ENCODE measurements at places on chromosomes 3 and 15.
A peak's percentile ranks its signal among the peaks of the same experiment; 100 is the strongest.

GRCh38 chr15:97959724-97960363, 659 bp upstream of the ARRDC4 start:
- DNase-seq, result no peak

DNA sequence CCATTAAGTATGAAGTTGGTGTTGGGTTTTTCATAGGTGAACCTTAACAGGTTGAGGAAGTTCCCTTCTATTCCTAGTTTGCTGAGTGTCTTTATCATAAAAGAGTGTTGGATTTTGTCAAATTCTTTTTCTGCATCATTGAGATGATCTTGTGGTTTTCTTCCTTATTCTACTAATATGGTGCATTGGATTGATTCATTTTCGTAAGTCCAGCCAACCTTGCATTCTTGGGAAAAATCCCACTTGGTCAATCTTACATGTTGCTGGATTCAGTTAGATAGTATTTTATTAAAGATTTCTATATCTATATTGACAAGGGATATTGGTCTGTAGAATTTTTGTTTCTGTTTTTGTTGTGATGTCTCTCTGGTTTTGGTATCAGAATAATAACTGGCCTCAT, 83.7 kb upstream of the C15orf39 start:
- no peak for DNase-seq

- DNase-seq, result no peak
Measured at GRCh38 chr3:54358316-54358715, 236.0 kb downstream of the CACNA2D3 start.

GRCh38 chr3:146577662-146578061, 27.5 kb downstream of the PLSCR5 start:
- peak; percentile 75 for DNase-seq

- DNase-seq, result peak; percentile 71
Measured at GRCh38 chr15:40340038-40340739, 550 bp downstream of the CCDC9B start.

DNA sequence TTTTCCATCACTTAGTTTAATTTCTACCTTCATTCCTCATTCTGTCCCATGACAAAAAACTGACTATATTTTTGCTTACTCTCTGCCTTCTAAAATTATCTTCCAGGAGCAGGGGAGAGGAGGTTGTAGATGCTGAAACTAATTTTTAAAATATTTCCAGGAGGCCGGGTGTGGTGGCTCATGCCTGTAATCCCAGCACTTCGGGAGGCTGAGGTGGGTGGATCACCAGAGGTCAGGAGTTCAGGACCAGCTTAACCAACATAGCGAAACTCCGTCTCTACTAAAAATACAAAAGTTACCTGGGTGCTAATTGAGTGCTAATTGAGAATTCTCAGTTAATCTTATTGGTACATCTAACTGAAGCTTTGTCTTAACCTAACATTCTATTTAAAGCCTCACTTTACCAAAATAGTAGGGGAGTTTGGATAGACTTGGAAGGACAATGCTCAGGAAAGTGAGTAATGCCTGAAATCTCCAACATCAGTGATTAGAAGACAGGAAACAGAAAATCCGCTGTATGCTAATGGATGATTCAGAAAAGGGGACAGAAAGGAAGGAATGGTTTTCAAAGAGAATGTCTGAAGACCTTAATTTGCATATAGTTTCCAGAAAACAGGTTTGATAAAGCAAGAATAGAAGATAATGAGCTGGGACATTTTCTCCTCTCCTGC, 336.1 kb downstream of the GBE1 start:
- DNase-seq, result peak; percentile 44

- DNase-seq, result peak; percentile 87
Measured at GRCh38 chr3:138389841-138390581, 41.6 kb downstream of the MRAS start.

- peak; percentile 78 for DNase-seq
Measured at GRCh38 chr3:23710555-23710954, 95.2 kb upstream of the UBE2E1 start.

- DNase-seq, result no peak
Measured at GRCh38 chr3:69354948-69355347, 30.9 kb downstream of the FRMD4B start.

DNA sequence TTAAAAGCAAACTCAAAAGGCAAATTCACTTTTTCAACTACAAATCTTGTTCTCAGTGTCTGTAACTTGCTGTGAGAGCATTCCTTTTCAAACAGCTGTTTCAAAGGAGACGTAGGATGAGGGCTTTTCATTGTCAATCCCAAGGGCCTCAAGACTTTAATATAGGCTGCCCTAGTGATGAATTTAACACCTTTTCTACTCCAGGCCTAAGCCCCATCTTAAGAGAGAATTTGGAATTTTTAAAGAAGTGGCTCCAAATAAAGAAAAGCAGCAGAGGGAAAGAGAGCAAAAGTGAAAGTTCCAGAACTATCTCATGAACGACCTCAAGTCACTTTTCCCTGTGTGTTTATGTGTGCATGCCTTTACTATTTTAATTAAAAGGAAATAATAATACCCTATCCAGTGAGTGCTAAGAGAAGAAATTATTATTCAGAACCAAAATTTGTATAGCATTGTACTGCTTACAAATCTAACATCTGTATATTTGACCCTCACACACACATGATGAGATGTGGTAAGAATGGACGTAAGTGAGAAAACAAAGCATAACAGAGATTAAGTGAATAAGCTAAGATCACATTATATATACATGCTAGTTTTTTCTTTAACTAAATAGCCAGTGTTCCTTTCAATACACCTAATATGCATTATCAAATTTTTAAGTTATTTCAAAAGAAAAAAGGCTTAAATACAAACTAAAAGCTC, 196.4 kb downstream of the VGLL3 start:
- DNase-seq, result peak; percentile 62

- DNase-seq, result peak; percentile 29
Measured at GRCh38 chr15:92638291-92638708, 17.3 kb downstream of the FAM174B start.

GRCh38 chr3:126338790-126339288, 18.4 kb downstream of the KLF15 start:
- no peak for DNase-seq

- DNase-seq, result no peak
Measured at GRCh38 chr3:181484026-181484425, 227.7 kb upstream of the SOX2 start.

- no peak for DNase-seq
Measured at GRCh38 chr15:63971427-63971805, 74.9 kb downstream of the DAPK2 start.

DNA sequence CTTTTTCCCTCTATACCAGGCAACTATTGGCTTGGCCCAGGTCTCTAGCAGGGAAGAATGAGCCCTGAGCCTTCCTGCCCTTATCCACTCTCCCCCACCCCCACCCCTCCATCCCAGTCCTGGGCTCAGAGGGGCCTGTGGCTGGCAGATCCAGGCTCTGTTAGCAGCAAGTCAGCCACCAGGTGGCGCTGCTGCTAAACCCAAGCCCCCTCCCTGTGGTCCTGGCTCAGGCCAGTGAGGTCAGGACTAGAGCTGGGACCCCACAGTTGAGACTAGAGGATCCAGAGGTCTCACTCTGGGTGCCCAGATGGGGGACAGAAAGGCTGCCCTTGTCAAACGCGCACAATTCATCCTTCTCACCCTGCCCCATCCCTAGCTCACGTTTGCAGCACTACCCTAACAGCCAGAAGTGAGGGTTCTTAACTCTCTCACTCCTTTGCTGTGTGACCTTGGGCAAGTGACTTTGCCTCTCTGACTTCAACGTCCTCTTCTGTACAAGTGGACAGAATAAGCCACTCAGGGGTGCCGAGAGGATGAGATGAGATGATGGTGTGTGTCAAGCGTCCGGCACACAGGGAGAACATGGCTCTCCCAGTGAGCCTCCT, 46.8 kb upstream of the SLC6A1 start:
- peak; percentile 22 for DNase-seq

GRCh38 chr3:173639098-173639497, 241.6 kb downstream of the NLGN1 start:
- DNase-seq, result no peak

- DNase-seq, result no peak
Measured at GRCh38 chr3:160725338-160725737, 30.7 kb upstream of the PPM1L start.

DNA sequence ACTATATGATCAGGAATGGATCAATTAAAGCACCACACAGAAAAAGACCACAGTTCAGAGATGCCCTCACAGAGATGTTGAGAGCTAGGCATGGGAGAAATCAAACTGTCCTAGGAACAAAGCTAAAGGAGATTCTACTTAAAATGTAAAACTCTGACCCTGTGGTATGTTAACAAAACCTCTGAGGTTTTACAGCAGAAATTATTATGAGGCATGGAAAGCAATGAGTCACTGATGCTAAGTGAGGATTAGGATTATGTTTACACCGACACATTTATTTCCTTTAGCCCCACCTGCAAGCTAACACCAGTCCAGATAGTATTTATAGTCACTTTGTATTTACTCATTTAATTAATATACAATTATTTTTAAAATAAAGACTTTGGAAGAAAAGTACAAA, 1242.2 kb downstream of the OTOL1 start:
- DNase-seq, result peak; percentile 36

DNA sequence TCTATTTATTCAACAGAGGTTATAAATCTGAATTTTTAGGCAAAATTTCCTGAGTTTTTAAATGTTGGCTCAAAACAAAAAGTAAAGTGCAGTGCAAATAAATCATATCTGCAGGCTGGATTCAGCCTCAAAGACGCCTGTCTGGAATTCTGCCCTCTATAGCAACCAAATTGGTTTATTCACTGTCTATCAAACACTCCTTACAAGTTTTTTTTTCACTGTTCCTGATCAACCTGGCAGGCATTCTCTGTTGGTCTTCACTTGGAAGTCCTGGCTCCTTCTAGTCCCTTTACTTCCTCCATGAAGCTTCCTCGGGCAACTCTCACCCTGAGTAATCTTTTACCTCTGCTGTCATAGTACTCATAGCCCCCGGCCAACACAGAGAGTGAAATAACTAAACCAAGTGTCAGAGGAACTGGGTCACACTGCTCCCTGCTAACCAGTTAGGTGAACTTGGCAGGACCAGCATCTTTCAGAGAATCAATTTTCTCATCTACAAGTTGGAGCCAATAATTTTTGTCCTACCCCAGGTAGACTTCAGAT, 36.8 kb upstream of the TIPARP start:
- no peak for DNase-seq

DNA sequence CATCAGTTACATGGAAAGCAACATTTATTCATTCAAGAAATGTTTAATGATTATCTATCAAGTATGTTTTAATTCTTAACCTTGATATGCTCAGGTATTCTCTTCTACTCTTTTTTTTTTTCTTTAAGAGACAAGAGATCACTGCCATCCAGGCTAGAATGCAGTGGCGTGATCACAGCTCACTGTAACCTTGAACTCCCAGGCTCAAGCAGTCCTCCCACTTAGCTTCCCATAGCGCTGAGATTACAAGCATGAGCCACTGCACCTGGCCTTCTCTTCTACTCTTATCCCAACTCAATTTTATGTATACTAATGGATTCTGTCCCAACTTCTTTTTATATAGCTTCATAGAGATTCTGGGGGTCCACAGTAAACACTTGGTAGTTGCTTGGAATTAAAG, 50.9 kb downstream of the SETD2 start:
- no peak for DNase-seq

DNA sequence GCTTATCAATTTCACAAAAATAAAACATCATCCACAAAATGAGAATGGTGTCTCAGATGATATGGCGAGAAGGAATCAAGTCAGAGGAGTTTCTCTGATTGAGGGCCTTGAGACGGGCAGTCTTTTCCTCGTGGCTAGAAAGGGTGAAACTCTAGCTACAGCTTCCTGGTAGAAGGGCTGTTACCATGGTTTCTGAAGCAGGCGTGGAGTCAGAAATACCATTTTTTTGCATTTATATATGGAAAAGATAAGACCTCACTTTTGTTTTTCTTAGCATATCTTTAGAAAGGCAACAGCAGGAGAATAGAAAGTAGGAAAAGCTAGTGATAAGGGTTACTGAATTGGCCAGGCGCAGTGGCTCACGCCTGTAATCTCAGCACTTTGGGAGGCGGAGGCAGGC, 17.3 kb upstream of the SAMD7 start:
- no peak for DNase-seq

- DNase-seq, result peak; percentile 50
Measured at GRCh38 chr3:141076797-141077571, 25.8 kb downstream of the SPSB4 start.

GRCh38 chr15:31485431-31485830, 158.8 kb downstream of the KLF13 start:
- no peak for DNase-seq

GRCh38 chr3:15820911-15821310, 23.1 kb upstream of the ANKRD28 start:
- no peak for DNase-seq

DNA sequence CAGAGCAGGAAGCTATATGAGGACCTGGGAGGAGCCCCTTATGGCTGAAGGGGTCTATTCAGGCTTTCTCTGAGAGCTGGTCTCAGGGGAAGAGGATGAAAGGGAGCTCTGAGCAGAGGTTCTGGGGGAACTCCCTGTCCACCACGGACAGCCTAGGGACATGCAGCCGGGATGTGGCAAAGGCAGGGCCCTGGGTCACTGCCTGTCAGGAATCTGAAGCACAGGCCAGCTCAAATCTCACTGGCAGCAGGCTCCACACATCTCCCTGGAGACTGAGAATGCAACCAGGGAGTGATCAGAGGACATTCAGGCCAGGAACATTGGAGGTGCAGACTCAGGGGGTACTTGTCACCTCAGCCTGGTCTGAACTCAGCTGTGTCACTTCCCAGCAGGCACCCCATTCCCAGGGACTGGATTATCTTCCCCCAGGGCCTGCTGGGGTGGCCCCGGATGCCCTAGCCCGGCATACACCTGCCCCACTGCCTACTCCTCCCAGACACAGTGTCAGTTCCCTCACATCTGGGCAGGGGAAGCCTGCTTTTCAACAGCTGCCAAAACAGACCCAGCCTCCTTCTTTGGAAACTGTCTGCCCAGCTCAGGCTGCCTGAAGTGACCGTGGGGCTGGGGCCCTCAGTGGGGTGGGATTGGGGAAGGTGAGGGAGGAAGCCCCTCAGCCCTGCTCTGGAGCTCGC, 18.3 kb upstream of the SEMA3F start:
- no peak for DNase-seq

DNA sequence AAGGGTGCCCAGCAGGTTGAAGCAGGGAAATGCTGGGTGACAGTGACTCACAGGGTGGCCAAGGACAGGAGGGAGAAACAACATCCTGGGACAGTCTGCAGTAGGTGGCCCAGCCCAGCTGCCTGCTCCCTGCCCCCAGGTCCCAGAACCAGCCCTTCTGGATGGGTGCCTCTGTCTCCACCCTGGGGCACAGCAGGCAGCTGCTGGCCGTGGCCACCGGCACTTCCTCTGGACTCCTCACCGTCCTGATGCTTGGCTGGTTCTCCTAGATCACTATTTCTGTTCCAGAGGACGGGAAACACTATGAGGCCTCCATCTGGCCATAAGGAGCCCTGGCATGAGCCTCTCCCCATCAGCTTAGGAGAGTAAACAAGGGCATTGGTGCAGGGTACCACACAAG, 258.9 kb downstream of the XXYLT1 start:
- no peak for DNase-seq

- peak; percentile 93 for DNase-seq
Measured at GRCh38 chr3:4416961-4417360, 50.1 kb downstream of the SUMF1 start.

DNA sequence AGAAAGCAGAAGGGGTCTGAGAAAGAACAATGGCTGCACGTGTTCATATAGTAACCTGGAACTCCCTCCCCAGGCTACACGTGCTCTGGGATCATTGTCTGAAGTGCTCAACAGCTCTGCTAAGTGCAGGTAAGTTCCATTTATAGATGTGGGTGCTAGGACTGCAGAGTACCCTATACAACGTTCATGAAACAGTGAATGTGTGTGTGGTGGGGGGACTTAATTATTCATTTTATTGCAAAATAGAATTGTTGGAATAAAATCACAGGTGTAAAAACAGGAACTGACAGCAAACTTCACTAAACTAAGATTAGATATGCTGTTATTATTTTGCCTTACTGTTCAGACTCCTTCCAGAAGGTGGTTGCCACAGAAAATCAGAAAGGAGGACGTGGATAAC, 68.5 kb downstream of the CCR4 start:
- DNase-seq, result no peak

Data from astrocyte of the spinal cord (primary cell).